ENCODE measurements at places on chromosomes 3 and 15.

GRCh38 chr15:47397655-47398054, 319.6 kb upstream of the SEMA6D start:
- no peak for DNase-seq

DNA sequence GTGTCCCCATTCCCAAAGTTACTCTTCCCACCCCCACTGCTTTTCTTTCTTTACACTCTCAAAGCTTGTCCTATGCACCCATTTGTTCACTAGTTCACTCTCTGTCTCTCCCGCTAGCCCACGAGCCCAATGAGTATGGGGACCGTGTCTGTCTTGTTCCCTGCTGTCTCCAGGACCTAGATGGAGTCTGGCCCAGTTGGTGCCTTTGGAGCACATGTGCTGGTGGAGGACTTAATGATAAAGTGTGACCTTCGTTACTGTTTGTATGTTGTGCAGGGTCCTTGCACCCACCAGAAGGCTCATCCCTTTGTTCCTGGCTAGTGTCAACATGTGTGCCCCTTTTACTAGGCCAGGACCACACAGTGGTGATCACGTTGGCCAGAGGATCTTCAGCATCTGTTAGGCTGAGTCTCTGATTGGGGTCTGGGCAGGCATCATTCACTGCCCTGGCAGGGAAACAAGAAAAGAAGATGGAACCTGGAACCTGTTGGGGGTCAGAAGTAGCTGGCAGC, 7.4 kb downstream of the CISH start:
- DNase-seq = no peak

DNA sequence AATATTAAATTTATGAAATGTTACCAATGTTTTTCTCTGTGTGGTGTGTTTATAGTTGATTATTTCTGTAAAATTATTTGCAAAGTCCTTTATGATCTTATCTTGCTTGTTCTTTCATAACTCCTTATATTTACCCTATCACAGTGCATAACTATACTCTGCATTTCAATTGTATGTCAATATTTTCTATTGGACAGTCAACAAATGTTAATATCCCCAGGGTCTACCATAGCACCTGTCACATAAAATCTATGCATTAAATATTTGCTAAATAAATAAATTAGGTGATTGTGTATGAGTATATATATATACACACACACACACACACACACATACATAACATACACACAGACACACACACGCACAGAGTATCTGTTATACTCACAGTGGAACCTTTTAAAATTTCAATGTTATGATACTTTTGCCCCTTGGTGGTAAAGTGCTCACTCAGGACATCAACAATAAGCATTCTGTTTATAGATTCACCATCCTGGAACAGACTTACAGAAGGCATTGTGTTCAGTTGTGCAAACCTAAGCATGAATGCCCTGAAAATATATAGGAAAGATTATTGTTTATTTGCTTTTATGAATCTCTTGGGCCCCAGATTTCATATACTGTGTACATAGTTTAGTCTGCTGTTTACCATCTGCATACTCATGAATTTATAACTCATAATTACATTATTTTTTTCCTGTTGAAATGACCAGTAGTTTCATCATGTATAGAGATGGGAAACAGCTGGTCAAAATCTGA, 443.7 kb downstream of the EPHA6 start:
- DNase-seq = no peak

- no peak for DNase-seq
Measured at GRCh38 chr3:5191555-5192304, 4.2 kb downstream of the EDEM1 start.

GRCh38 chr3:182179631-182180030, 467.9 kb downstream of the SOX2 start:
- no peak for DNase-seq

DNA sequence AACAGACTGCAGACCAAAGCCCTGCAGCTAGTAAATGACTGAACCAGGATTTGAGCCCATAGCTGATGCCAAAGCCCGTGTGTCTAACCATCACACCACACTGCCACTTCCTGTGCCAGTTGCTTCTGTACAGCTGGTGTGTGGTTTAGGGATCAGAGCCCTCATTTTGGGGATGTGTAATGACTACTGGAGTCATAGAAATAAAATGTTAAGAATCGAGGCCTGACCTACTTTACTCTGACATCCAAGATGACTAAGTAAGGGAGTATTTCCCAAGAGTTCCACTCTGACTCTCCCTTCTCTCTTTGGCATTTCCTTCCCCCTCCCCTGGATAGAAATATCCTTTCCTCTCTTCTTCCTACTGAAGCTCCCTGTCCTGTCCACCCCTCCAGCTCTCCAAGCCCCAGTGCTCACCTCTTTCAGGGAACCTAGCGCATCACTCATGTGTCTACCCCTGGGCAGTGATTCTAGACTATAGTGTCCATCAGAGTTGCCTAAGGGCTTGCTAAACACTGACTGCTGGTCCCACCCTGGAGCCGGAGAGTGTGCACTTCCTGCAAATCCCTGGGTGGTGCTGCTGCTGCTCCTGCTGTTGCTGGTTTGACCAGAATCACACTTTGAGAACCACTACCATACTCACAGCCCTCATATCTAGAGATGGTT, 53.8 kb downstream of the MGLL start:
- no peak for DNase-seq

DNA sequence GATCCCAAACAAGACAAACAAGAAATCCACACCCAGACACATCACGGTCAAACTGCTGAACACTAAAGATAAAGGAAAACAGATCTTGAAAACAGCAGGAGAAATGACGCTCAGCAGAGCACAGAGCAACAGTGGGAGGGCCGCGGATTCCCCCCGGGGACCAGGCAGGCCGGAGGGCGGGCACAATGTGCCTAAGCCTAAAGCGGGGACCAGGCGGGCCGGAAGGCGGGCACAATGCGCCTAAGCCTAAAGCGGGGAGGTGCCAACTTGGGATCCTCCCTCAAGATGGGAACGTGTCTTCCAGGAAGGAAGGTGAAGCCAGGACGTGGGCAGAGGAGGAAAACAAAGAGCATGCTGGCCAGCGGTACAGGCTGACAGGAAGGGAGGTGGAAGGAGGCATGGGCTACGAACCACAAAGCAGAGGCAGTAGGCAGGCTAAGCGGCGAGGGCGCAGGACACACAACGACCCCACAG, 31.1 kb downstream of the CYFIP1 start:
- DNase-seq = no peak

All from GM12878 (cell line).